ENCODE measurements at places on chromosomes 12 and 14.

- no peak overlapping the region for H3K4me3 ChIP-seq
- no peaks in the 10 kb centered on the region for H3K36me3 ChIP-seq
- peaks cover 6% of the 10 kb centered on the region for H3K27me3 ChIP-seq
- H3K4me1 ChIP-seq = peaks cover 2% of the 10 kb centered on the region
- DNase-seq = peak; percentile 69
- H3K27ac ChIP-seq = no peak overlapping the region
Measured at GRCh38 chr14:51093371-51094281, 1.3 kb downstream of the TRIM9 start.

DNA sequence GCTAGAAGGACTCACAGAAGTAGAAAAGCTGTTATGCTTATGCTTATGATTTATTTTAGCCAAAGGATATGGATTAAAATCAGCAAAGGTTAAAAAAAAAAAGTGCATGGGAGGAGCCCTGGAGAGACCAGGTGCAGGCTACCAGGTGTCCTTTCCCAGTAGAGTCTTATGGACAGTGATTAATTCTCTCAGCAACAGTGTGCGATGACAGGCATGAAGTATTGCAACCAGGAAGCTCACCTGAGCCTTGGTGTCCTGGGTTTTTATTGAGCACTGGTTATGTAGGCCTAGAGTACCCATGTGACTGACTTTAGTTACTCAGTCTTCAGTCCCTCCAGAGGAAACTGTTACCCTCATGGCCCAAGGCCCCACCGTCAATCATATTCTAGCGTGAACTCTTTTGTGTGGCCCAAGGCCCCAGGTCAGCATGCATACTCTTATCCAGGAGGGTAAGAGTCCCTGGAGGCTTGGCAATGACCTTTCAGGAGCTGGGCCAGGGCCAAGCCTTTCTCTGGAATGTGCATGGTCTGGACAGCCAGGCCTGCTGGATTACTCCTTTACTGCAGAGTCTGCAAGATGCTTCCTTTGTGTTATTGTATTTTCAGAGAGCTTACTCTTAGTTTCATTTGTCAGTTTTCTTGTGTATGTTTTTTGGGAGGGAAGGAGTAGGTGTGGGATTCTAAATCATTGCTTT, 69.6 kb upstream of the RD3L start:
- no peak overlapping the region for H3K27ac ChIP-seq
- no peak for DNase-seq
- H3K36me3 ChIP-seq = no peaks in the 10 kb centered on the region
- H3K4me1 ChIP-seq = no peaks in the 10 kb centered on the region
- no peak overlapping the region for H3K4me3 ChIP-seq
- no peaks in the 10 kb centered on the region for H3K27me3 ChIP-seq

DNA sequence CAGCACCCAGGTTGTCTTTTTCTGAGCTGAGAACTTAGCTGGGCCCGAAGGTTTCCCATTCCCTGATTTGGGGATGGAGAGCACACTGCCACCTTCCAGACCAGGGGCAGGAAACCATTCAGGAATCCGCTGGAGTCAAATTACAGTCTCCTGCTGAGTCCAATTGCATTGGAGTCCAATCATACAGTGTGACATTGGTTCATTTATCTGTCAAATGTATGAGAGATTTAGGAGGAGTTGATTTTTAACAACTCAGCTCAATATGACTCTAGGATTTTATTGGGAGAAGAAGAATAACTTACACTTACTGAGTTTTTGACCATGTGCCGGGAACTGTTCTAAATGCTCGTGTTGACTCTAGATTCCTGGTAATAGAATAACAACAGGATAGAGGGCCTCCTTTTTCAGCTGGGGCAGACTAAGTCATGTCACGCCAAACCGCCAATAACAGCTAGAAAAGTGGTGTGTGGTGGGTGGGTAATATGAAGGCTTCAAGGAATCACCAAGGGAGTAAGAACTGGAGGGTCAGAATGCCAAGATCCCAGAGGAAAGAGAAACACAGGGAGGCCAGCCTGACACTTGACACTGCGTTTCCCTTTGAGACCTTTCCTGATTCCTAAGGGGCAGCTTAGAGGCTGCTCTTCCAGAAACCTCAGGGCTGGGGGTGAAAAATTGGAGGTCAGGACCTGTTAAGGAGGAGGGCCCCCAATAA, 11.5 kb downstream of the SYNDIG1L start:
- peaks cover 23% of the 10 kb centered on the region for H3K4me1 ChIP-seq
- H3K27me3 ChIP-seq = no peaks in the 10 kb centered on the region
- no peaks in the 10 kb centered on the region for H3K36me3 ChIP-seq
- no peak overlapping the region for H3K4me3 ChIP-seq
- DNase-seq = peak; percentile 78

DNA sequence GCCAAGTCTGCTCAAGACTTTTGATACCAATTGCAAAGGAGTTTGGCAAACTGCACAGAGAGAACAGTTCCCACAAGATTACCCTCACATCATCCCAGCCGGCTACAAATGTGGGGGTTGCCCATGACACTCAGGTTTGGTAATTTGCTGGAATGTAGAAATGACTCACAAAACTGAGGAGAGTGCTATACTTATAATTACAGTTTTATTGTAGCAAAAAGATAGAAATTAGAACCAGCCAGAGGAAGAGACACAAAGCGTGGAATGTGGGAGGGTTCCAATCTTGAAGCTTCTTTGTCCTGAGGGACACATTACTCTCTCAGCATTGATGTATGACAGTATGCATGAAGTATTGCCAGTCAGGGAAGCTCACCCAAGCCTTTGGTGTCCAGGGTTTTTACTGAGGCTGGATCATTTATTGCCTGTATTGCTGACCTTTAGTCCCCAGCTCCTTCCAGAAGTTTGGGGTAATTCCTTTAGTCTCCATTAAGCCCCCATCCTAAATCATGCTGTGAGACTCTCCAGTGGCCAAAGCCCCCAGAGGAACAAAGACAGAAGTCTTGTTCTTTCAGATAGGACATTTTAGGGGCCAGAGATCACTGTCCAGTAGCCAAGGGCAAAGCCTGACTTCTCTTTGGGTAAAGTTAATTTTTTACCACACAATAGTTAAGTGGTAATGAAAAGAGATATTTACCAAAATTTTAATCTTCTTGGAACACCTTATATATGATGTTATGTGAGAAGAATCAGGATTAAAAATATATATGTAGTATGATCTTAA, 9.9 kb downstream of the TBK1 start:
- no peak for DNase-seq
- H3K27ac ChIP-seq = no peak overlapping the region
- H3K27me3 ChIP-seq = no peaks in the 10 kb centered on the region
- peaks cover 1% of the 10 kb centered on the region for H3K36me3 ChIP-seq
- no peak overlapping the region for H3K4me3 ChIP-seq

GRCh38 chr12:11592484-11592883, 57.0 kb upstream of the ETV6 start:
- no peak overlapping the region for H3K27ac ChIP-seq
- peaks cover 2% of the 10 kb centered on the region for H3K4me1 ChIP-seq
- no peaks in the 10 kb centered on the region for H3K36me3 ChIP-seq
- no peak for DNase-seq
- H3K4me3 ChIP-seq = no peak overlapping the region

- H3K27me3 ChIP-seq = no peaks in the 10 kb centered on the region
- no peaks in the 10 kb centered on the region for H3K4me1 ChIP-seq
- no peak overlapping the region for H3K27ac ChIP-seq
- no peak overlapping the region for H3K4me3 ChIP-seq
Measured at GRCh38 chr14:30156571-30156970, 228.9 kb upstream of the PRKD1 start.

GRCh38 chr14:63480599-63480998, 62.6 kb downstream of the PPP2R5E start:
- H3K27me3 ChIP-seq = no peaks in the 10 kb centered on the region
- H3K36me3 ChIP-seq = no peaks in the 10 kb centered on the region
- H3K4me3 ChIP-seq = no peak overlapping the region
- DNase-seq = no peak
- no peak overlapping the region for H3K27ac ChIP-seq

GRCh38 chr12:67750513-67751183, 102.1 kb downstream of the DYRK2 start:
- no peaks in the 10 kb centered on the region for H3K36me3 ChIP-seq
- no peak overlapping the region for H3K27ac ChIP-seq
- H3K4me1 ChIP-seq = no peaks in the 10 kb centered on the region
- no peaks in the 10 kb centered on the region for H3K27me3 ChIP-seq
- H3K4me3 ChIP-seq = no peak overlapping the region

GRCh38 chr12:13595536-13596443, 385.6 kb downstream of the GRIN2B start:
- DNase-seq = peak; percentile 73
- no peaks in the 10 kb centered on the region for H3K36me3 ChIP-seq
- no peak overlapping the region for H3K27ac ChIP-seq
- no peaks in the 10 kb centered on the region for H3K27me3 ChIP-seq
- H3K4me3 ChIP-seq = no peak overlapping the region

DNA sequence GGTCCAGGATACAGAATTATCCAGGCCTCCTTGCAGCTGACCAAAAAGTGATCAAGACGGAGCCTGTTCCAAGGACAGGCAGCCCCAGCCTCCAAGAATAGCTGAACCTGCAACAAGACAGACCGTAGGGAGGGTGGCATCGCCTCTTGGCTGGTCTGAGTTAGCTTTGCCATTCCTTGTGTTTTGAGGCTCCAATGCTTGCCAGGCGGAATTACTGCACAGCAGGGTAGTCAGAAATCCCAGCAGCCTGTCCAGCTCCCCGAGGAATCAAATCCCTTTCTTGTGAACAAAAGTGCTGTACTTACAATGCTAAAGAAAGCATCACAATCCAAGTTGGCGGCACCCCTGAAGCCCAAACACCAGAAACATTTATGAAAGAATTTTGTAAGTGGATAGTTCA, 246.9 kb downstream of the TMEM132C start:
- no peak overlapping the region for H3K4me3 ChIP-seq
- no peaks in the 10 kb centered on the region for H3K36me3 ChIP-seq
- no peaks in the 10 kb centered on the region for H3K27me3 ChIP-seq
- no peaks in the 10 kb centered on the region for H3K4me1 ChIP-seq

DNA sequence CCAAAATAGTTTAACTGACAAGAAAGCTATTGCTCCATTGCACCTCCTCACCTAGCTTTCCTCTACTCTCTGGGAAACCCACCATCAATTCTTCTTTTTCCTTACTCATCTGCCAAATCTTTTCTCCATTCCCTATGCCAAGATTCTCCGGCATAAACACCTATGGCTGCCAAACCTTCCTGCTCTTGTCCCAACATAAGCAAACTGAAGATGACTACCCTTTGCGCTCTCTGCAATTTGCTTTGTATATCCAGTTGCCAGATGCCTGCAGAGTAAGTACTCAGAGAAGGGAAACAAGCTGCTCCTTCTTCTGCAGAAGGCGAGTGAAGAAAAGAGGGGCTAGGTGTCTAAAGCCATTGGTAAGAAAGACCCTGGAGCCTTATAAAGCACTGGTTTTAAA, 11.5 kb downstream of the PTGER2 start:
- H3K27me3 ChIP-seq = no peaks in the 10 kb centered on the region
- no peaks in the 10 kb centered on the region for H3K36me3 ChIP-seq
- no peak for DNase-seq

GRCh38 chr12:91077228-91077954, 19.6 kb upstream of the KERA start:
- DNase-seq = peak; percentile 58
- H3K27me3 ChIP-seq = no peaks in the 10 kb centered on the region
- no peaks in the 10 kb centered on the region for H3K36me3 ChIP-seq
- peaks cover 5% of the 10 kb centered on the region for H3K4me1 ChIP-seq
- no peak overlapping the region for H3K4me3 ChIP-seq
- H3K27ac ChIP-seq = peak overlapping the region; percentile 45

DNA sequence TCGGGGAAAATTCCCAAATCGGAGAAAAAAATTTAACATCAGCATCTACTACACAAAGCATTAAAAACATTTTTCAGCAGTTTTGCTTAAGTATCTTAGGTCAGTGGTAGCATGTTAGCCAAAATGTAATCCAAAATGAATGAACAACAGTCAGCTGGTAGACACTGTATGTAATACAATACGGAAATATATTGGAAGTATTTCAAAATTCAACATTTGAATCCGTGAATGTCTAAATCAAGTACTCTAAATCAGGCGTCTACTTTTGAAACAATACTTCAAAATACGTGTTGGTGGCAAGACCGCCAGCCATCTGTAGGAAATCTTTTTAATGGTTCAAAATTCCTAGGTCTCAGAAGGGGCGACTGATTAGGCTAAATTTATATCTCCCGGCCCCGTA, 1.1 kb downstream of the SCAF11 start:
- H3K27ac ChIP-seq = peak overlapping the region; percentile 92
- H3K36me3 ChIP-seq = no peaks in the 10 kb centered on the region
- peak overlapping the region; percentile 96 for H3K4me3 ChIP-seq
- peaks cover 7% of the 10 kb centered on the region for H3K4me1 ChIP-seq

DNA sequence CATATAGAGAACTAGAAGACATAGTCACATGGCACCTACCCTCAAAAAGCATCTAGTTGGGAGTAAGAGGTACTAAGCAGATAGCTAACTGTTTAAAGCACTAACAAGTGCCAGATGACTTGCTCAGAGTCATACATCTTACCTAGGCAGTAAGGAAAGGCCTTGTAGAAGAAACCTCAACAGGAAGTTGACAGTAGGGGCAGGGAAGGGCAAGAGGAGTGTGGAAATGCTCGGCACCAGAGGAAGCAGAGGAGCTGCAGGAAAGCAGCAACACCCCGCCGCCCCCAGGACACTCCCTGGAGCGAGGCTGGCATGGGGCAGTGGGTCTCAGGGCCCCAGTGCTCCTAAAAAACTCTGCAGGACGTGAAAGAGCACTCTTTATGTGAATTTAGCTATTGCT, 92.9 kb downstream of the PPP2R5C start:
- H3K36me3 ChIP-seq = peaks cover 2% of the 10 kb centered on the region
- H3K4me1 ChIP-seq = no peaks in the 10 kb centered on the region

Data from mesendoderm (in vitro differentiated cells).